IMR-90 (cell line): ENCODE measurements at places on chromosomes 7 and 10. TPM values are rescaled to one million over a fixed set of nuclear protein-coding genes. Genes with fewer than 3 reads are reported as not detected.

- no peak for DNase-seq
- H3K4me1 ChIP-seq: no peaks in the 10 kb centered on the region
- H3K27ac ChIP-seq: no peak overlapping the region
- H3K36me3 ChIP-seq: no peaks in the 10 kb centered on the region
Measured at GRCh38 chr10:96267234-96267705, 4.1 kb downstream of the BLNK start.

DNA sequence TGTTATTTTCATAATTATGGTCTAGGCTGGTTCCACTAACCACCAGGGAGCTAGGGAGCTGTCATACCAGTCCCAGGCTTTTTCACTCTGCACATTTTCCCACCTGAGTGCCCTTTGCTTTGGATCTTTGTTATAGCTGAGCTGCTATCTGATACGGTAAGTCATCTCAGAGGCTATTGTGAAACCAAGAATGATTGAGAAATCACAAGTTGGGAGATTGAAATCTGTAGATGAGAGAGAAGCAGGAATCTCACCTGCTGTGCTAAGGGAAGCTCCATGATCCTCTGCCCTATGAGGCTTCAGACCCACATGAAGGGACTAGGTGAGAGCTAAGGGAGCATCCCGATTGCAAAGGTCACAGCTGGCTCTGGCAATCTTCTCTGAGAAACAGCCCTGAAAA lies 307.8 kb downstream of the REEP3 start:
- DNase-seq: no peak

- H3K4me1 ChIP-seq: peaks cover 2% of the 10 kb centered on the region; the same call in 1 of the 2 replicates
- no peak overlapping the region for H3K27ac ChIP-seq
- no peak for DNase-seq
- peaks cover 9% of the 10 kb centered on the region for H3K27me3 ChIP-seq
- H3K4me3 ChIP-seq: no peak overlapping the region
Measured at GRCh38 chr10:14243221-14243620, 87.5 kb downstream of the FRMD4A start.

DNA sequence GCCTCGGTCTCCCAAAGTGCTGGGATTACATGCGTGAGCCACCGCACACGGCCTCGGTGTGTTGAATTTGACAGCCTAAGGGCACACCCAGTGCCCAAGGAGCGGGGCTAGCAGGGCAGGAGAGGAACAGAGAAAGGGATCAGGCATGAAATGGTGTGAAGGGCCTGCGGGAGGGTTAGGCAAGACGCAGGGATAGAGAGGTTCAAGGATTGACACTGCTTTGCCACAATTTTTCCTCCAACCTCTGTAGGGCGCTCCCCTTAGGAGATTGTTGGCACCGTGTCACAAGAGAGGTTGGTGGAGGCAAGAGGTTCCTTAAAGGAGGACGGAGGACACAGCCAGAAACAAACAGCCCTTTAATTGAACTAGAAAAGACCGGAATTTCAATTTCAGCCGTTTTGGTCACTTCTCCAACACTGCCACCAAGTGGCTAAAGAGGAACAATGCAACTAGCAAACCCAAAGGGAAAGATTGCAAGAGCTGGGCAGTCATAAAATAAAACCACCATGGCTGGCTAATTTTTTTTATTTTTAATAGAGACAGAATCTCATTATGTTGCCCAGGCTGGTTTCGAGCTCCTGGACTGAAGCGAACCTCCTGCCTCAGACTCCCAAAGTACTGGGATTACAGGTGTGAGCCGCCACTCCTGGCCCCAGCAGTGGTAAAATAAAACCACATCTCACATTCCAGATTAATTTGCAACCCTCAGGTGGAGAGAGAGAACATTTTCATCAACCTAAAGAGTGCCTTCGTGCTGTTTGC lies 6.9 kb upstream of the CREB3L2 start:
- DNase-seq: peak; percentile 68
- peaks cover 5% of the 10 kb centered on the region; the same call in 1 of the 2 replicates for H3K4me1 ChIP-seq
- no peak overlapping the region; the same call in 1 of the 2 replicates for H3K27ac ChIP-seq
- peaks cover 5% of the 10 kb centered on the region; the same call in 1 of the 2 replicates for H3K27me3 ChIP-seq
- no peak overlapping the region for H3K4me3 ChIP-seq

Gene JAKMIP3
- under 0.01 TPM in 2 replicates for total RNA-seq
